CD4-positive, alpha-beta T cell treated with Interleukin-2 at 100 ng/mL for 4 hours (primary cell): ENCODE measurements at places on chromosomes 7 and 10.

GRCh38 chr7:31058122-31058521 is 6.0 kb downstream of the ADCYAP1R1 start:
- no peak for DNase-seq

DNA sequence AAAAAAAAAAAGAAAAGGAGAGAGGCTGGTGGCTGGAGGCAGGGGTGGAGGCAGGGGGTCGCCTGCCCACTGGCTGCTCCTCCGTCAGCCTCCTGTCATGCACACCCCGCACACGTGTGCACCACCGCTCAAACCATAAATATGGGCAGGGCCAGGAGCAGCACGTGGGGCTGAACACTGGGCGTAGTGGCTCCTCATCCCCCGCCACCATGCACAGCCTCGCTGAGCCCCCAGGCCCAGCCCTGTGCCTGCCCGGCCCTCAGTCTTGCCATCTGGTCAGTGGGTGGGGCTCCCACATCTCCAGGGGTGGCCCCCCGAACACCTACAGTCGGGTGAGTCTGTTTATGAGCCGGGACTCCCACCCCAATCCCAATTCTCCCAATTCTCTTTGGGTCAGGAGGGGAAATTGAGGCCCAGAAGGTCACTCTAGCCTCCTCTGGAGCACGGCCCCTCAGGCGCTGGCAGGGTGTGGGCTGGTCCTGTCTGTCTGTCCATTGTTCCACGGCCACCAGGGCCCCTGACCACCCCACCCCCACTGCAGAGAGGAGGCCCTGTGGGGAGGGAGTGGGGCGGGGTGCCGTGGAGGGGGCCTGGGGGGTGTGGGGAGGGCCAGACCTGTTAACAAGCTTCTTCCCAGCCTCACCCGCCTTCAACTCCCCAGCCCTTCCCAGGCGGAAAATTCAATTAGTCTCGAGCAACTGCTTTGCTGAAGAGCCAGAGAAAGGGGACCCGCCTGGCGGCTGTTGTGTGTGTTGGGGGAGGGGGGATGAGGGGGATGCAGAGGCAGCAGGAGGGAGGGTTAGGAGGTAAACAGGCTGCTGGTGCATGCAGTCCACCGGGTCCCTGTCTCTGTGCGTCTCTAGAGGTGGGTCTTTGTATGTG is 19.5 kb upstream of the GRIFIN start:
- no peak for DNase-seq

- no peak for DNase-seq
Observed at GRCh38 chr7:103073989-103074518, 542 bp downstream of the FBXL13 start.

- DNase-seq, result no peak
Observed at GRCh38 chr10:71799608-71800453, 26.5 kb upstream of the VSIR start.

- peak; percentile 78 for DNase-seq
Observed at GRCh38 chr10:6647811-6648526, 67.9 kb upstream of the PRKCQ start.

GRCh38 chr7:5827755-5828154 is 46.3 kb upstream of the RNF216 start:
- DNase-seq, result peak; percentile 56

GRCh38 chr10:73529089-73529832 is 33.4 kb upstream of the PPP3CB start:
- peak; percentile 82 for DNase-seq

- no peak for DNase-seq
Observed at GRCh38 chr10:128530301-128530700, 404.1 kb upstream of the MKI67 start.

- DNase-seq, result no peak
Observed at GRCh38 chr7:68442931-68443631, 1155.2 kb upstream of the AUTS2 start.

- no peak for DNase-seq
Observed at GRCh38 chr7:36604806-36605205, 119.5 kb downstream of the AOAH start.

- DNase-seq, result no peak
Observed at GRCh38 chr10:79057481-79058275, 11.1 kb upstream of the ZMIZ1 start.

GRCh38 chr7:141074162-141074991 is 513 bp downstream of the TMEM178B start:
- DNase-seq, result no peak

- DNase-seq, result no peak
Observed at GRCh38 chr7:37109016-37109683, 339.5 kb downstream of the ELMO1 start.

GRCh38 chr7:45185864-45186250 is 28.3 kb downstream of the RAMP3 start:
- no peak for DNase-seq

DNA sequence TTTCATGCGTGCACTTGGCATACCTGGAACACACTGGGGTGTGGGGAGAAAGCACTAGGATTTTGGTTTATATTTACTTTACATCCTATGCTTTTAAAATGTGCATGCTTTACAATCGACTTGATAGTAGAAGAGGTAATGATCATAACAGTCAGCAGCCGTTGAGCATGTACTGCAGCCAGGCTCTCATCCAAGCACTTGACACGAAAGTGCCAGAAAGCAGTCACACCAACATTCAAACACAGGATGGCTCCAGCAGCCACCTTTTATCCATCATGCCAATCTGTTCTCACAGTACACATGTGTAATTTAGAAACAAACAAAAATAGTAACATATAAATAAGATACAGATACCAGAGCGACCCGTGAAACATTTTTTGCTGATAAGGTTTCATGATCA is 1.2 kb upstream of the FAM241B start:
- no peak for DNase-seq

DNA sequence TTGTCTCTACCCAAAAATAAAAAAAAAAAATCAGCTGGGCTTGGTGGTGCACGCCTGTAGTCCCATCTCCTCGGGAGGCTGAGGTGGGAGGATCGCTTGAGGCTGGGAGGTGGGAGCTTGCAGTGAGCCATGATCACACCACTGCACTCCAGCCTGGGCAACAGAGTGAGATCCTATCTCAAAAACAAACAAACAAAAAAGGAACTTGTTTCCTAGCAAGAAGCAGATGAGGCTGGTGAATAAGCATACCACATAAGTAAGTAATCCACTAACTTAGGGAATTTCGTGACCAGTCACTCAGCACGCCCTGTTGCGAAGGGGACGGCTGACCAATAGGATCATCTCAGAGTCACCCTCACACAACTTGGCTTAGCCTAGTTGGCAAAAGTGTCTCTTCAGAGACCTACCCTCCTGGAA is 64.6 kb downstream of the CUX1 start:
- DNase-seq, result no peak

DNA sequence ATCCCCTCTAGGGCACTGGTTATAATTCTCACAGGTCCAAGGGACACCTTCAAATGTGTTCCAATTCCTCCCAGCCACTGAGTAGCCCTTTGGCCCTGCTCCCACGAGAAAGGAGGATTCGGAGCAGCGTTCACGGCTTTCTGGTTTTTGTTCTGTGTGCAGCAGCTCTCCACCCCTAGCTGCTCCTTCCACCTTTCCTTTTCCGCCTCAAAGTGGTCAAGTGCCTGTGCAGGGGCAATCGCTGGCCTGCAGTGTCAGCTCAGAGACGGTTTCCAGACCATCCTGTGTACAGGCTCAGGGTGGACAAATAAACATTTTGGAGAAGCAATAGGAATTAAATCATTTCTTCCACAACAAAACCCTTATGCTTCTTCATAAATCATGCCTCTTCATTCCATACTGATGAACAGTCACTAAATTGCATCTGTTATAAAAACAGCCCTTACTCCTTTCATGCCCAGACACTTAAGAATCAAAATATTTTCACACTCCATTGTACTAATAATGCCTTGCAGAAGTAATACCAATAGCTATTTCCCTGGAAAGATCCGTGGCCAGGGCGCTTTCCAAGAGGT is 1.1 kb downstream of the KIAA1549 start:
- no peak for DNase-seq

GRCh38 chr7:144830024-144830785 is 5.6 kb downstream of the TPK1 start:
- no peak for DNase-seq

- DNase-seq, result no peak
Observed at GRCh38 chr7:46549892-46550639, 629.0 kb upstream of the IGFBP3 start.

DNA sequence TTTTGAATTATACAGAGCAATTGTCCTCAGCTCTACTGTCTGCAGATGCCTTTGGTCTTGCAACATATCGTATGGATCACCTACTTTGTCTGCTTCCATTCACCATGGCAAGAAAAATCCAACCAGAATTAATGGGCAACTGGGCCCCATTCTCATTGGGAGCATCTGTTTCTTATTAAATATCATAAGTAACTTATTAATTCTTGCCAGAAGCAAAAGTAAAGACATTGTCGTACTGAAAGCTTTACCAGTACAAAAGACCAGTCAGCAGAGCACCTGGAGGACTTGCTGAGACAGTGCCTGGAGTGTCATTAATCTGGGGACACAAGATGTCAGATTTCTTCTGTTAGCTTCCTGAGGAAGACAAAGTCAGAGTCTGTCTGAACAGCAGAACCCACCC is 404.5 kb downstream of the INHBA start:
- DNase-seq, result no peak

- DNase-seq, result no peak
Observed at GRCh38 chr10:24086296-24087086, 122.4 kb upstream of the KIAA1217 start.

DNA sequence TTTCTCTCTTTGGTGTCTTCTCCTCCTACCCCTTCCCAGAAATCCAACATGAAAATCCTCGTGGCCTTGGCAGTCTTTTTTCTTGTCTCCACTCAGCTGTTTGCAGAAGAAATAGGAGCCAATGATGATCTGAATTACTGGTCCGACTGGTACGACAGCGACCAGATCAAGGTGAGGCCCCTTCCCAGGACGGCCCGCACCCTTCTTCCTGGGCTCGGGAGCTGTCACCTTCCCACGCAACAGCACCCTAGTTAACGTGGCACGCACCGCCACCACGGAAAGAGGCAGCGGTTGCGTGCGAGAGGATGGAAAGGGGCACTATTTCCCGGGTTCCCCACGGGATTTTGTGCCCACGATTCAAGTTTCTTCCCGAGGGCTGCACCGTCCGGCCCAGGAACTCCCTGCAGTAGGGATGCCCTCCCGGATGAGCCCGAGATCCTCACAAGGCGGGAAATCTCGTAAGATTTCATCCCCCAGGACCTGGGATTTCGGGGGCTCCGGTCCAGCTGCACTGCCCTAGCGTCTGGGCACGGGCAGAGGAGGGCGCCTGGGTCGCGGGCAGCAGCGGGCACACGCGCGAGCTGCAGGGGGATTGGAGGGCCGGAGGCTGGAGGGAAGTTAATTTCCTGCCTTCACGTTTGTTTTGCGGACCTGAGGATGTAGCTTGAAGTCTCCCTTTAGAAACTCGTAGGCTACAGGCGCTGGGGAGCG is 834 bp downstream of the TAC1 start:
- no peak for DNase-seq

DNA sequence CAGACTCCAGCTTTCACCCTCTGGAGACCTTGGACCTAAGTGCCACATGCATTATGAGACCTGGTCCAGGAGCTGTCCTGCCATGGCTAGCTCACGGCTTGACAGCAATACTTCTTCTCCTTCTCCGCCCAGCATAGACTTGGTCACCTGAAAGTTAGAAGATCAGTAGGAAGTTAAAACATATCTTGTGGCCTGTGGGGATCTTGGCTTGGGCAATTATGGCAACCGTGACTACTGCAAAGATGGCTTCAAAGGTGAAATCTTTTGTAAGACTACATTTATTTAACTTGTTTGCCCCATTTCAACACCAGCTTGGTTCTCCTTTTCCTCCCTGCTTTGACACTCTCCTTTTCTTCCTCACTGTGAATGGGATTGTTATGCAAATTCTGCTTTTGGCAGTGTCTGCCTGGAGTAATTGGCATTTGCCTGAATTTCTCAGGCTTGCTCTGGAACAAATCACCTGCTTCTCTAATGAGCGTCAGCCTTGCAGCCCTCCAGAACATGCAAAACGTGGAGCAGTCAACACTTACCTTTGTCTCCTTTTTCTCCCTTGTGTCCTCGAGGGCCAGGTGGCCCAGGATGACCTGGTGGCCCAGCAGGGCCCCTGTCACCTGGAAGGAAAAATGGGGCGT is 53.4 kb downstream of the COL17A1 start:
- no peak for DNase-seq

DNA sequence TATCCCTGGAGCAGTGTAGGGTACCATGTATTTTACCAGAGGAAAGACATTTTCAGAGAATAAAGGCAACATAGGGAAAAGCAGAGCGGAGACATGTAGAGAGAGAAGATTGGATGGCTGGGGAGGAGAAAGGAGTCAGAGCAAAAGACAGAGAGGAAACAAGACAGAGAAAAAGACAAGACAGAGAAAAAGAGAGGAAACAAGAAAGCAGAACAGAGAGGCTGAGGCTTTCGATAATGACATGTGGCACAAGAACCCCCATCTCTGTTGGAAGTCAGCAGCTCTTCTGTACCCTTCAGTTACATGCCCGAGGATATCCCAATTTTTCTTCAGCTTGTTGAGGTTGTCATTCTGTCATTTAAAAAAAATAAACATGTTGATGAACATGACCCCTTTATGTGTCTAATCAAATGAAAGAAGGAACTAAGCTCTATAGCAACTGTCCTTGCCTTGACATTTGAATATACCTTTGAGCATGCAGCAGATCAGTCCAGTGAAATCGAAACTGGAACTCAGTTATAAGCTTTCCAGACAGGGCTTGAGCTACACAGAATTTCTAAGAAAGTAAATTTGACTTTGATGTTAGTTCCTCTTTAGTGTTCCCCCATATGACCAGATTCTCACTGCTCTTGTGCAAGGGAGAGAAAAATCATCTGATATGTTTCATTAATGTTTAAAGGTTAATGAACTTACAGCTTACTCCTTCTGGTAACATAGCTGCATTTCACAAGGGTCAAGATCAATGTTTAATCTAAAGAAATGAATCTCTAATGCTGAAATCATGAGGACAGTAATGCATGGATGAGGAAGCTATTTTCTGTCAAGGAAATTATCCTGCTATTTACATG is 75.1 kb upstream of the SP4 start:
- peak; percentile 72 for DNase-seq

DNA sequence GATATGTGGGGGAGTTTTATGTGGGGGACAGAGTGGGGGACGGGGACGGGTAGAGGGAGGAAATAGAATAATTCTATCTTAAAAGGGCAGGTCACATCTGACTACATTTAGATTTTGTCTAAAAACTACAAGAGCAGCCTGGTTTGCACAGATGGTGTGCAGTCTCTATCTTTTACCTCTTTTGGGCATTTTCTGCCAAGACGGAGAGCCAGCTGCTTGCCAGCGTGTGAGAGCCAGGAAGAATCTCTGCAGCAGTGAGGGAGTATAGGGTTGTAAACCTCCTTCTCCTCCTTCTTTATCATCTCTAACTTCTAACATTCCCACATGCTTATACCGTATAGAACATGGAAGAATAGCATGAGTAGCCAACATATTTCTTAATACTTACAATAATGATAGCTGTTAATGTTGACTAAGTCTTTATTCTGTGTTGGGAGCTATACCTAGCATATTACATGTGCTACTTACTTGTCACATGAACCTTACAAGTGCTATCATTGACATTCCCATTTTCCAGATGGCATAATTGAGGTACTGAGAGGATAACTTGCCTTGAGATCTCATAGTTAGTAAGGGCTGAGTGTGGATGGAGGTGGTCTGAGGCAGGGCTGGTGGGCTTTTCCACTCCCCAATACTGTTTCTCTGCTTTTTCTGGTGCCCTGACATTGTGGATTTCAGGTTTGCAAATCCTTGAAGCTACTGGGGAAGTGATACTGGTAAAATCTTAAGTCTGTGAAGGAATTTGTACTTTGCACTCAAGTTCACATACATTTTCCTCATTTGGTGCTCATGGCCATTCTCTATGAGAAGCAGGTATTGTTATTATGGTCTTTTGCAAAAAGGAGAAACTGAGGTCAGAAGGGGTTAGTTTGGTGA is 1.1 kb downstream of the ENTPD1 start:
- DNase-seq, result no peak

- DNase-seq, result no peak
Observed at GRCh38 chr10:86958901-86959736, 720 bp downstream of the SNCG start.
